NCI-H1092 (cell line): ENCODE measurements at places on chromosomes 16 and 17.

GRCh38 chr16:27634779-27635178 is 84.8 kb downstream of the KATNIP start:
- DNase-seq: no peak

GRCh38 chr16:64711026-64711425 is 410.8 kb downstream of the CDH11 start:
- no peak for DNase-seq

DNA sequence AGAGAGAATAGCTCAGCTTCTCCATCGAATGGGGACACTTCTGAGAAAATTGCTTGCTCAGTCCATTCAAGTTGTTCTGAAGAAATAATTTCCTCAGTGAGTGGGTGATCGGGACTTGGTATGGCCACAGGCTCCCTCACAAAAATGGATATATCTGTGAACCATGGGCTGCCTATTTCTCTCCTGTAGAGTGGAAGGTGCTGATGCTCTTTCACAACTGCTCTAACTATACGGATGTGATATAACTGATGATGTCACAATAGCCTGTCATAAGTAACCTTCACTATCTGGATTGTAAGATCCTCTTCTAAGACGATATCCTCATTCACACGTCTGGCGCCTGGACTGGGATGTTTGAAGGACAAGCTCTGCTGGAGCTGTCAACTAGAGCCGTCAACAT is 4.7 kb upstream of the CCL18 start:
- DNase-seq: no peak

DNA sequence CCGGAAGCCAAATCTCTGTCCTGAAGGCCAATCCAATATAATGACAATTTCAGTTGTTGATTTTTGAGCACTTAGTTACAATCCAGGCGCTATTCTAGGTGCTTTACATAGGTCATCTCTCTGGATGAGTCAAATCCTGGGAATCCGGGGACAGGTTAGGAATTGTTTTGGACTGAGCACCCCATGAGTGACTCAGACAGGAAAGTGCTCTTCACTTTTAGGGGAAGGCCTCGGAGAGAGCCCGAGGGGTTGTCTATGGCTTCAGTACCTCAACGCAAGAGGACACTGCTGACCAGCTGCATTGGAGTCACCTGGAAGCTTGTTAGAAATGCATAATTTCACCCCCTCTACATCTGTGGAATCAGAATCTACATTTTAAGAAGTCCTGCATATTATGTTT is 108.8 kb downstream of the IRX5 start:
- DNase-seq: no peak

- DNase-seq: no peak
These were observed 102.7 kb downstream of the METRNL start for GRCh38 chr17:83181991-83182619.

- DNase-seq: no peak
These were observed 368.7 kb downstream of the CPPED1 start for GRCh38 chr16:12435018-12435417.
